ENCODE measurements at places on chromosomes 1 and 21.

DNA sequence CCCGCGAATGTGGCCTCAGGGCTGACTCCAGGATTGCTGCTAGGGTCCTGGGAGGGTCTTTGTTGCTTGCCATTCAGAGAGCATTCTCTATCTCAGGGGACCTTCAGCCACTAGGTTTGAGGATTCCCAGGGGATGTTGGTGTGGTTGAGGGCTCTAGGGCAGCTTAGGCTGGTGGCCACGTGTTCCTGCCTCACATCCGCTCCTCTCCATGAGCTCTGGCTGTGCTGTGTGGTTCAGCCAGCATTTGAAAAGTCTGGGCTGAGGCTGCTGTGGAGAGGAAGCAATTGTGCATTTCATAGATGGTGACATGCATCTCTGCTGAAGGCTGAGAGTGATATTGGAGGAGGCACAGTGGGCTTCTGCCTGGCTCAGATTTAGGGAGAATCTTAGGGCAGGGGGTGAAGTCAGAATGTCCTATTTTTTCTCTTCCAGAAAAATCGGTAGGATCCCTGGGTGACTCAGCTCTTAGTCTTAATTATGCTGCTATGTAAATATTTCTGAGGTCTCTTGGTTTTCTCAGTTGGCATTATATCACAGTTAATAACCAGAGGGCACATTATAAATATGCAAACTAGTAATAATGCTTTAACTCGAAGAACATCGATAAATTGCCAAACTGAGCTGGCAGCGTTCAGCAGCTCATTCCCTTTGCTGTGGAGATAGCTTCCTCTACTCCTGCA, 182.3 kb downstream of the CAMTA1 start:
- no peak for DNase-seq

- no peak for DNase-seq
Observed at GRCh38 chr1:50243939-50244338, 135.2 kb downstream of the ELAVL4 start.

GRCh38 chr1:30842697-30843354, 65.7 kb downstream of the SDC3 start:
- no peak for DNase-seq

- no peak for DNase-seq
Observed at GRCh38 chr1:6862906-6863305, 77.7 kb downstream of the CAMTA1 start.

DNA sequence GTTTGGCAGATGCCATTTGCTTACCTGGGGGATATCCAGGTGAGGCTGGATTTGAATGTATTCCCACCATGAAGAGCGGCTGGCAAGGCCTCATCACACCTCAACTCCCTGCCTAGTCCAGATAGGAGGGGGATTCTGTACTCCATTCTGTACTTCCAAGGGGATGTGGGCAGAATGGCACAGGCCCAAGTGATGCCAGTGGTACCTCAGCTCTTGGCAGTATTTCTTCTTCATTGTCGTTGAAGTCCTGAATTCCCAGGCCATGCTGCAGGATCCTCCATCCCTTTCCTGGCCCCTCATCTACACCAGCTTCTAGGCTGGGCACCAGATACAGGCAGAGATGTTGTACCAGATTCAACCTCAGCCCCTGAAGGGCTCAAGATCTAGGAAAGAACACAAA, 47.9 kb downstream of the KLHDC7A start:
- DNase-seq: no peak

- peak; percentile 31 for DNase-seq
Observed at GRCh38 chr1:27724961-27725373, 794 bp upstream of the FAM76A start.

Measured in HAP-1 (cell line).